ENCODE measurements at places on chromosomes 3 and 15.

- DNase-seq, result no peak
Observed at GRCh38 chr3:100480081-100480480, 12.3 kb upstream of the TMEM45A start.

GRCh38 chr3:124391774-124392173, 338.5 kb upstream of the UMPS start:
- DNase-seq, result no peak

- DNase-seq, result no peak
Observed at GRCh38 chr3:127264292-127264691, 23.6 kb downstream of the PRR20G start.

DNA sequence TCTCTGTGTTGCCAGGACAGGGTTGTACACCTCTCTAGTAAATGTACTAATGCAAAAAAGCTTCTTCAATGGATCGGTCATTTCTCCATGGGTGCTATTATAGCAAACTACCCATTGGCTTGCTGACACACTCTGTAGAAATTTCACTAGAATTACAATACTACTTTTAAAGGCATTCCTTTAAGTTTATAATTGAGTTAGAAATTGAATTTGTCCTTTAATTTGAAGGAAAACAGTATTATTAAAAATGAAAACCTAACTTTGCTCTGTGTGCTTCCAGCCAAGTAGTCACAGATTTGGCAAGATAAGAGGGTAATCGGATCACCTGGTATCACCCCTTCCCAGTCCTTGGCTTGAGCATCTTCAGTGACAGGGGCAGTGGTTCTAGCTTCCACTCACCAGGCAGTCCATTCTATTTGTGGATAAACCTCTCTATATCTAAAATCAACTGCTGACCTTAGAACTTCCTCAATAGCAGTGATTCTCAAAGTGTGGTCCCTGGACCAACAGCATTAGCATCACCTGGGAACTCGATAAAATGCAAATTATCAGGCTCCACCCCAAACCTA, 93.2 kb downstream of the GHSR start:
- no peak for DNase-seq

- DNase-seq, result no peak
Observed at GRCh38 chr3:141663993-141664392, 74.1 kb upstream of the RNF7 start.

DNA sequence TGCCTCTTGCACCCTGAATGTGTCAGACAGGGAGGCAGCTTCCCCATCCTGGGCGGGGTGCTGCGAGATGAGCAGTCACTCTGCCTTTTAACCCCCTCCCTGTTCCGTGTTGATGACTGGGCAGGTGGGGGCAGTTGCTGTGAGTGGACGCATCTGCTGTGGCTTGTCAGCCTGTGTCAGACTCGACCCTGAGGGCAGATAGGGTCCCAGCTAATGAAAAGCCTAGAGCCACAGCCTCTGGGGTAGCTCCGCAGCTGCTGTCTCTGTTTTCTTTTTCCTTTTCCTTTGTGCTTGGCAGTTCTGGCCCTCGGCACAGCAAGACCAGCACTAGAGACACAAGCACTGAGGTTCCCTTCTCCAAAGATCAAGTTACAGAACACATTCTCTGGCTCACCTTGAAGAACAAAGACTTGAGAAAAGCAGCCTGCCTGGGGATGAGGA, 43.0 kb upstream of the GLCE start:
- DNase-seq, result no peak

DNA sequence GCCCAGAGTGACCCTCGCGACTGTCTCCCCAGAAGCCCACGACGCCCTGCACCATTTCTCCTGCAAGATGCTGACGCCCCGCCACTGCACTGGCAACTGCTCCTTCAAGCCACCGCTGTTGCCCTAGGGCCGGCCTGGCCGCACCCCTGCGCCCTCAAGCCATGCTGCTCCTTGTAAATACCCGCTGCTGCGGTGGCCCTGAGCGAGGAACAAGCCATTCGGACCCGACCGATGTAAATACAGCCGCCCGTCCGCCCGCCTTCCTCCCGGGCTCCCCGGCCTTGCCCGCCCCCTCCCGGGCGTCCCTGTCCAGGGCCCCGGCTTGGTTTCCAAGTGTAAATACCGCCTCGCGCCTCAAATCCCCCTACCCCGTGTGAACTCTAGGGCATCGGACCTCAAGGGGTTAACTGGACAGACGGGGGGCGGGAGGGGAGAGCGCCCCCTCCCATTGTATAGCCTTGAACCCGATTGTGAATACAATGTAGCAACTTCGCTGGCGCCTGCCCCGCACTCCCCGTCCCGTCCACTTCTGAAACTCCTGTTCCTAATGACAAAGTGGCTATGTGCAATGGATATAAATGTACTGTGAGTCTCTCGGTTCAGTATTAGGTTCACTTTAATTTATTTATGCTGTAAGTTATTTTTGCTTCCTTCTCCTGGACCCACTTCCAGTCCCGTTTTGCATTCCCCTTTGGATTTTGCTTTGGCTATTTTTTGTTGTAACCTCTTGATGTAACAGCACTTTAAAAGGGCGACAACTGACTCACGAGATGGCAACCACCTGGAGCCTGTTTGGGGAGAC, 5.9 kb downstream of the RNU6-1 start:
- DNase-seq, result no peak

GRCh38 chr15:66777054-66777453, 75.0 kb downstream of the SMAD6 start:
- DNase-seq, result no peak

Measured in iPS DF 6.9 (cell line).